ENCODE measurements at places on chromosomes 2 and 18.

DNA sequence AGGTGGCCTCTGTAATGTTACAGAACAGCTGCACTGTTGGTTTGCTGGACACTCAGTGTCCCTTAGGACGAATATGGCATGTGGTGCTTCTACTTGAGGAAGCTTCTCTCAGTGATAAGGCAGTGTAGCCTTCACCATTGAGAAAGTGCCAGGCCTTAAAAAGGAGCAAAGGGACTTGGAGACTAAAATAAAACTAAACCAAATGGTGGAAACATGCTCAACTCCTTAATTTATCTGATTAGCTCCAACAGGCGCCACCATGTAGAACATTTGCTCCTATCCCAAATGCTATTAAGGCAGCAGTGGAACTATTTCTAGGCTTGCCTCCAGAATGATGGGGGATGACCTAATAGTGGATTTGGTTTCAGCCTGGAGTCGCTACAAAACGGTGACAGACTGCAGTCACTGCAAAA lies 77.5 kb upstream of the MYL1 start:
- no peak for DNase-seq

GRCh38 chr2:237208373-237209260 lies 122.9 kb downstream of the COPS8 start:
- no peak for DNase-seq

GRCh38 chr2:172962824-172963223 lies 112.8 kb upstream of the MAP3K20 start:
- no peak for DNase-seq

DNA sequence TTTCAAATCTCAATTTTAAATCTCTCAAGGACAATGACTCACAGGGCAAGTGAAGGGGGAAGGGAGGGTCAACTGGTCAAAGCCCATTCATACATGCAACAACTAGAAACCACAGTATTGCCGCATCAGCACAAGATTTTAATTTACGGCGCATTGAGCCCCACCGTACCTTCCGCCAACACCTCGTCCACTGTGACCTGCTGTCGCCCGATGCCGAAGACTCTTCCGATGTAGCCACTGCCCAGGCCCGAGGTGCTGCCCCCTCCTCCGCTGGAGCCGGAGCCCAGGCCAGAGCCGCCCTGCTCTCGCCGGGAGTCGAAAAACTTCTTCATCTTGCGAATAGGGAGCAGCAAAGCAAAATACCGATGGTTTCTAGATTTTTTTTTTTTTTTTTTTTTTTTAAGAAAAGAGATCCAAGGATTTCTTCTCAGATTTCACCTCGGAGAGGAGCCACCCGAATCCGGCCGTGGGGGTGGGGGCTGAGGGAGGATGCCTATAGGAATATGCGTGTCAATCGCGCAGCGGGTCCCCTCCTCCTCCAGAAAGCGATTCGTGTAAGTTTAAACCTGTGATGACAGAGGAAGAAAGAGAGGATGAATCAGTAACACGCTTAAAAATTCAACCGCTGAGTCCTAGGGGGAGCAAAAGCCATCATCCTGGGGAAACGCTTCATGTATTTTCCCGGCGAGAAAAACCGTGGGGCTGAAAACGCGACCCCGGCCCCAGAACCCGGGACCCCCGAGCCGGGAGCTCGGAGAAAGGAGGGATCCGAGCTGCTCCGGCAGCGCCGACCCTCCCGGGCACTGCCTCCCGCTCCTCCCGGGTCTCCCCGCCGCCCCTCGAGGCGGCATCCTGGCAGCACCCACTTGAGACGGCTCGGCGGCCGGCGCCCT lies 584 bp downstream of the AAK1 start:
- DNase-seq = peak; percentile 36

- no peak for DNase-seq
Measured at GRCh38 chr2:75321599-75321922, 122.2 kb upstream of the TACR1 start.

GRCh38 chr2:159193791-159194190 lies 92.7 kb downstream of the WDSUB1 start:
- DNase-seq = no peak

- no peak for DNase-seq
Measured at GRCh38 chr2:181788897-181789555, 102.5 kb upstream of the ITPRID2 start.

DNA sequence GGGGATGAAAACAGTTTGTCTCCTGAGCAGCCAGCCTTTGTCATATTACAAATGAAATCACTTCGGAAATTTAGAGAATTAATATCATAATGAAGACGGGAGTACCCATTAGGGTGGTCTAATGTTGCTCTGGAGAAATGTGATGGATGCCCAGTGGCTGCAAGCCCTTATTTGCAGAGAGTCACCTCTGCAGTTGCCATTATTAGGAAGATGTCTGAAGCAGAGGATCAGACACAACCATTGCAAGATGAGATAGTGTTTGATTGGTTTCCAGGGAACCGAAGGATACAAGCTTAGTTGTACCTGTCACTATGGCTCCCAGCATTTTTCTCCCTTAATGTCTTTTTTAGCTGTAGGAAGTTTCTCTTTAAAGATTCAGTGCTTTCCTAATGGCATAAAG lies 272.4 kb downstream of the FIGN start:
- no peak for DNase-seq

DNA sequence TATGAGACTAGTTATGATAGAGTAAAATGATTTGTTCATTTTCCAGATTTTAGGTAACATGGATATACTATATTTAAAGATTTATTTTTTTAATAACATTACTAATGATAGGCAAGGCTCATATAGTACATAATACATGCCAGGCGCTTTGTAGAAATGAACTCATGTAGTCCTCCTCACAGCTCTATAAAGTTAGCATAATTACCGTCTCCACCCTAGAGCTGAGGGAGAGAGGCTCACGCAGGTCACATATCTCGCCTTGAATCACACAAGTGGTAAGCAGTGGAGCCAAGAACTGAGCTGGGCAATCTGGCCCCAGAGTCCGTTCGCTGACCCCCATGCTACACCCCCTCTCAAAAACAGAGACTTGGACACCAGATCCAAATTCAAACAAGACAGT lies 222.5 kb downstream of the FAM210A start:
- DNase-seq = no peak

GRCh38 chr2:160339726-160340125 lies 139.7 kb upstream of the ITGB6 start:
- DNase-seq = no peak

DNA sequence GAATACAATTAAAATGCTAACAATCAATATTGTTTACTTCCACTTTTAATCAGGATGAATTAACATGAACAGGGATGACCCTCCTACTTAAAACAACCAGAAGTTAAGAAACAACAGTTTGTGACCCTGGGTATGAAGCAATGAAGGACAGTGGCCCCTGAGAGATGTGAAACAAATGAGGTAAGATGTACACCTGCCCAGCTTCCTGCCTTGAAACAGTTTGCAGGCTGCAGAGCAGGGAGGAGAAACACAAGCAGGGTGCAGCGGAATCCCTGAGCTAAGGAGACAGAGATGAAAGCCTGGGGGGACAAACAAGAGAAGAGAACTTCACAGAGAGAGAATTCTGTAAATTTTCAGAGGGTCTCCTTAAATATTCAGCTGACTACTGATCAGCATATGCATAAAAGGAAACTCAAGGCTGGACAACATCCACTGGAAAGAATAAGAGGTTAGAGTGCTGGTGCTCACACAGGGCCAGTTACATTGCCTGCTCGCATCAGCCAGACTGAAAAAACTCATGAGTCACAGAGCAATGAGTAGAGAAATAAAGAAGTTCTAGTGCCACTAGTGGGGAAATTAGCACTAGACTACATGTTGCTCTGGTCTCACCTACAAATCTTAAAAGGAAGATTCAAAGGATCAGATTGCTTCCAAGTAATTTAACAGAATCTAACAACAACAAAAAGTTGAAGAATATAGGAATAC lies 106.4 kb downstream of the PID1 start:
- DNase-seq = no peak

DNA sequence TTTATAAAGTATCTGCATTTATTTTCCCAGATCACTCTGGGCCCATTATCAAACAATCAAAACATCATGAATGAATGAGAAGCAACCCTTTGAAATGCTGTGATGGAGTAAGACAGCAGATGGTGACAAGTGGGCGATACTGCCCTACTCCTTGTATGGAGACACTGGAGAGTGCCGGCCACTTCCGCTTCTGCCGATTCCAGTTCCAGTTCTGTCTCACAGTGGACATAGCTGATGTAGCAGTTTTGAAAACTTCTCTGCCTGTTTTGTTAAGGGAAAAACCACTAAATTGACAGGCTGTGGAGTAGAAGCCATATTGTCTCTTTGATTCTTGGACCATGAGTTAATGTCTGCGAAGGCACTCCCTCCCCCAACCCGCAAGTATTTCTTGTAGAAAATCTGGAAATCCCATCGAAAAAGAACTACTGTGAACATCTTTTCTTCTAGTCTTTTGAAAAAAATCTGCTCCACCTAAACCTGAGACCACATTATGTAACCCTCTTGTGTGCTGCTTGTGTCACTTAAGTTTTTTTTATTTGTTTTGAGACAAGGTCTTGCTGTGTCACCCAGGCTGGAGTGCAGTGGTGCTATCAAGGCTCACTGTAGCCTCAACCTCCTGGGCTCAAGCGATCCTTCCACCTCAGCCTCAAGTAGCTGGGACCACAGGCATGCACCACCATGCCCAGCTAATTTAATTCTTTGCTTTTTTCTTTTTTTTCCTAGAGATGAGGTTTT lies 133.5 kb downstream of the TANC1 start:
- no peak for DNase-seq

GRCh38 chr2:16587601-16588000 lies 78.0 kb downstream of the CYRIA start:
- no peak for DNase-seq

GRCh38 chr2:162435157-162435556 lies 91.2 kb downstream of the GCA start:
- no peak for DNase-seq

DNA sequence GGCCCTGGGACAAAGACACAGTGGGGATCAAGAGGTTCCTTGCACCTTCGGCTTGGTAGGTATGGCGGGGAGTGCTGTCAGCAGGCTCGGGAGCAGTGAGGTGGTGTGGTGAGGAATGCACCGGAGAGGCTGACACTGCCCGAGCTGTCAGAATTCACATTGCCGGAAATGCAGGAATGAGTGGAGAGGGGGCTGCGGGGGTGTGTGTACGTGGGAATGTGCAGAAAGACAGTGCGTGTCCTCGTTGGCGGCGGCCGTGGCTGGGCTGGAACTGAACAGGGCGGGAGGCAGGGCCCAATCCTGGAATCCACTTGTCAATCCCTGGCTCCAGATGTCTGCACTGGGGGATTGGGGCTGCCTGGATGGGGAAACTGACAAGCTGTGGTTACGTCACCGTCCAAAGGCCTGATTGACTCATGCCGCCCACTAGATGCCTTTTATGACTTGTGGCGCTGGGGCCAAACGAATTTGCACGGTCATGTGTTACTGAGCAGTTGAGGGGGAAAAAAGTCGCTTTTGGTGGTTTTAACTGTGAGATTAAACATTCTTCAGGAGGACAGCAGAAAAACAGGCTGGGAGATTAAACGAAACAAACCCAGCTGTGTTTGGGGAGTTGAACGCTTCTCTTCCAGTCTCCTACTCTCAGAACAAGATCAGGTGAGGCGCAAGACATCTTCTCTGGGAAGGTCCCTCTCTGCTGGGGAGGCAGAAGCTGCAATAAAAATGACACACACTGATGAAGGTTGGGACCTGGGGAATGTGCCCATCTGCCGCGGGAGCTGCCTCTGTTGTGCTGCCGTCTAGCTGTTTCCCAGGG lies 189.4 kb upstream of the GLI2 start:
- DNase-seq = no peak

DNA sequence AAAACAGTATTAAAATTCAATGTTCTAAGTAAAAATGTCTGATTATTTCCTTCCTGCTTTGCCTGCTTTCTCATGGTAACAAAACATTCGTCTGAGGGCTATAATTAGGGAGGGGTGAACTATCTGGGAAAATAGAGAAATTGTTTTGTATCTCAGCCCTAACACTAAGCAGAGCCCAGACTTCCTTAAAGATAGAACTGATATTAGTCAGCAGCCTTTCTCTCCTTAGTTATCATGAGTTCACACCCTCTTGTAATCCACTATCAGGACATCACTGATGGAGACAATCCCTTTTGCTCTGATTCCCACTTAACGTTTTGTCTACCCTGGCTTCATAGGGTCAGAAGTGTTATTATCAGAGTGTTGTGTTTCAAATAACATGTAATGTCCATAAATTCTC lies 701.1 kb upstream of the ZEB2 start:
- DNase-seq = no peak

DNA sequence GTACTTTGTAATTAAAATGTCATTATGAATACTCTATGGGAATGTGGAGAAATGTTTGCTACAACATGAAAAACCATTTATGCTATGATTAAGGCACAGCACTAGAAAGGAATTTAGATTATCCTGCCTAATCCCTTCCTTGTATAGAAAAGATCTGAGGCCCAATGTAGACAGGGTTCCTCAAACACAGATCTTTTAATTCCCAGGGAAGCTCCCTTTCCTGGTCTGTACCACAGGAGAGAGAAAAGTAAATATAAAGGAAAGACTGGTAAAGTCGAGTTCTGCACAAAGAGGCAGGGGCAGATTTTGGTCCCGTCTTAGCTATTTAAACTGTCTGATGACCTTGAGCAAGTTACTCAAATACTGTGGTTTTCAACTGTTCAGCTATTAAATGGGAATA lies 84.7 kb downstream of the ICA1L start:
- DNase-seq = no peak

- DNase-seq = no peak
Measured at GRCh38 chr18:64019922-64020756, 50.3 kb downstream of the SERPINB8 start.

- no peak for DNase-seq
Measured at GRCh38 chr2:169599568-169599967, 15.4 kb downstream of the PPIG start.

DNA sequence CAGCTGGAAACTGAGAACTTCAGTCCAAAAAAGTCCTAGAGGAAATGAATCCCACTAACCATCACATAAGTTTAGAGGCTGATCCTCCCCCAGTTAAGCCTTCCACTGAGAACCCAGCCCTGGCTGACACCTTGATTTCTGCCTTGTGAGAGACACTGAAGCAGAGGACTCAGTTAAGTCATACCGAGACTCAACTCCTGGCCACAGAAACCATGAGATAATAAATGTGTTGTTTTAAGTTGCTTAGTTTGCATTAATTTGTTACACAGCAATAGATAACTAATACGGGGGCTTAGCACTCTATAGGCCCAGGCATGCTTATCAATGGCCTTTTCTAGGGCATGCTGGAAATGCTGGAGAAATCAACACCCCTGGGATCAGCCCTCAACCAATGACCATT lies 3.4 kb upstream of the ADD2 start:
- DNase-seq = no peak

DNA sequence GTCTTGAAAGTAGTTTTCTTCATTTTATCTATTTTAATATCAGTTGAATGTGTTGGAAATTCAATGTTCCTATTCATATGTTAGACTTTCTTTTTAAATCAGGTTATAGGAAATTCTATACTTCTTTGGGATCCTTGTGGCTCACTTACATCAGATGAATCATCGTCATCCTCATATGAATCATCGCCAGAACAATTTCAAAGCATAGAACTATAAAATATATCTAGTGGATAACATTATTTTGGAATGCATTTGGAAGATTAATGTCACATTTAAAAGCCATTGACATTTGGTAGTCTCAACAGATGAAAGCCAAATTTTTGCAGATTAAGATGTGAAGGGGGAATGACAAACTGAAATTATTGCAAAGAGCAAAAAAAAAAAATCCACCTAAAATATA lies 94.1 kb downstream of the FAM161A start:
- DNase-seq = no peak

GRCh38 chr2:238947920-238948710 lies 100.2 kb downstream of the TWIST2 start:
- no peak for DNase-seq

- DNase-seq = peak; percentile 10
Measured at GRCh38 chr2:43636621-43637020, 439 bp upstream of the PLEKHH2 start.

- DNase-seq = no peak
Measured at GRCh38 chr2:38700881-38701458, 35.1 kb downstream of the GALM start.
